Right lung (tissue), 10 donors: ENCODE measurements at places on chromosomes 3 and 15. TPM values are rescaled to one million over a fixed set of nuclear protein-coding genes. Genes with fewer than 3 reads are reported as not detected.

STRA6 gene
- 6.2 TPM for polyA plus RNA-seq

TMEM89 gene
- not detected for polyA plus RNA-seq

LRRC34 gene
- 16.0 TPM for polyA plus RNA-seq

LIPH gene
- 2.1 TPM for polyA plus RNA-seq

TGM5 gene
- polyA plus RNA-seq: not detected

NUSAP1 gene
- polyA plus RNA-seq: 116 TPM

ZNF662 gene
- 44.7 TPM for polyA plus RNA-seq

PYGO1 gene
- polyA plus RNA-seq: 19.5 TPM

SLC22A14 gene
- 0.19 TPM for polyA plus RNA-seq

RTP1 gene
- not detected for polyA plus RNA-seq

ATP13A5 gene
- polyA plus RNA-seq: 0.60 TPM

CHAC1 gene
- 0.73 TPM for polyA plus RNA-seq
